ENCODE measurements at places on chromosomes 7 and 10.

DNA sequence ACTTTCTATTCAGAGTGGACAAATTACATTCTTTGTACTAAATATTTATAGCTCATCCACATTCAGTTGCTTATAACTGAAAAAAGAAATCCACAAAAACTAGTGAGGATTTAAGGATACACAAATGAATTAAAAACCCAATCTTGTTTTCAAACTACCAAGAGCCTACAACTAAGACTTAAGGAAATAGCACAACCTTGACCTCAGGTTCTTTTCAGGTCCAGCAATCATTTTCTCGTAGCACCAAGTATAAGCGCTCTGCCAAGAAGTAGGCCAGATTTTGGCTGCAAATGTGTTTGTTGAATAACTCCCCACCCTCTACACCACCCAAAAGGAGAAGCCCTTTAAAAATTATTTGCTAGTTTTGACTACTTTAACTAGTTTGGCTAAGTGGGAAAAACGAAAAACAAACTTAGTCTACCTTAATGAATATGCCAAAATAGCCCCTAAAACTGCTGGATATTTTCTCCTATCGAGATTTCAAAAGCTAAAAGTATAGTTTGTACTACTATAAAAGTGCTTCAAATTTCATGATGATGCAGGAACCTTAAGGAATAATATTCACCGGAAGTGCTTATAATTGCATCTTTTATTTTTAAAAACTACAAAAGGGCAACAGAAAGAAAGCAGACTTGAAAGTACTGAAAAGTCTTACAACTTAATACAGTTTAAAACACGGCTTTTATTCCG is 2.7 kb upstream of the KMT2E start:
- DNase-seq, result no peak

- no peak for DNase-seq
These were observed 500.9 kb upstream of the ZMIZ1 start for GRCh38 chr10:78567680-78568455.

DNA sequence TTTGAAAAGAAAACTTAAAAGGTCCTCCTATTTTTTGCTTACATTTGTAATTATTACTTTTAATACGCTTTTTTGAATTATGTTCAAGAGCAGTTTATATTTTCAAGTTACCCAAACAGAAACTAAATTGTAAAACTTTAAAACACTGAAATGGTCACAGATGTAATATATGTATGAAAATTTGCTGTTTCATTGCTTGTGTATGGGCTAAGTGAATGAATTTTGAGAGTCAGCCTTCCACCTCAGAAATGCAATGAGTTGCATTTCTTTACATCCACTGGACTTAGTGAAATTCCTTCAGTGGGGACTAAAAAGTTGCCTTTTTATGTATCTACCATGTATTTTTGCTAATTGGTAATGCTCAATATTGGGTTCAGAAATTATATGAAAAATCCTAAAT is 1.6 kb downstream of the VPS26A start:
- no peak for DNase-seq

DNA sequence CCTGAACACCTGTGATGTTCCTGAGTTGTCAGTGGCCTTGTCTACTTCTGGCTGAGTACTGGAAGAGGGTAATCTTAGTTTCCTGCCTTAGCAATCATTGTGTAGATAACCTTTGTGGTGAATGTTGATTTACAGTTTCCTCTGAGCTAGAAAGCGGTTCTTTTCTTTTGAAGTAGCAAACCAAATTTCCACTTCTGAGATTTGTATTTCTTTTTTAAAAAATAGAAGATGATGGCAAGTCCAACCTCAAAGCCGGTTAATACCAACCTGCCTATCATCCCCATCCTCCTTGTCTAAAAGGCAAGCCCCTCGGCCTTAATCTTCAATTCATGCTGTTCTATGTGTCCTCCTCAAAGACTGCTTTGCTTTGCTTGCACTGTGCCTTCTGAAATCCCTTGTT is 12.5 kb upstream of the PALS2 start:
- no peak for DNase-seq
